Fibroblast of lung (primary cell): ENCODE measurements at places on chromosomes 16 and 17.

DNA sequence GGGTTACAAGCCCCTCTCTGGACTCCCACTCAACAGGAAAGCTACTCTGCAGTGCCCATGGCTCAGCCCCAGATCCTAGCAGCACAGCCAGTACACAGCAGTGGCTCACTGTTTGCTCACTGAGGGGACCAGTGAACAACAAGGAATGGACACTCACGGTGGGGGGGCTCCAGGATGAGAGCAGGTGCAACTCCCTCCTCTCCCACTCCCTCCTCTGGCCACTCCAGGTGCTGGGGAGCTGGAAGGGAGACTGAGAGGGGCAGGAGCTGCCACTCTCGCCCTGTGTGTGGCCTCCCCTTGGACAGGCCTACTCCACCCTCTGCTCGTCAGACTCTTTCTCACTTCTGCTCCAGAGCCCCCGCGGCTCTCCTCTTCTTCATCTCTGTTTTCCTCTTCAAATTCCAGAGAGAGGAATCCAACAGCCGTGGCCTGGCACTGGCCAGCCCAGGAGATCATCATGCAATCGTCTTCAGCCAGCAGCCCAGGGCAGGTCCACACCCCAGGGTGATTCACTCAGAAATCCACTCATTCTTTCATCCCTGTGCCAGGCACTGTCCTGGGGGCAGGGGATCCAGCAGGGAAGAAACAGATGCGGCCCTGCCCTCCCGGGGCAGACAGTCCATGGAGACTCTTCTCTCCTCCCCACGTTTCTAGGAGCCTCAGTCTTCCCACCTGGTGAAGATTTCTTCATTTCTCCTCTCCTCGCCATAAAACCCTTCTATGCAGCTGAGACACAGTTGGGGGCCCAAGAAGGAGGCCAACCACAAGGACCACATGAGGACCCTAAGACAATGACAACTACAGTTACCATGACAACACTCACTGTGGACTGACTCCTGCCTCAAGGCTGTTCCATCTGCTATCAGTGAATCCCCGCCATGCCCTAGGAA, 30.7 kb downstream of the CFAP20 start:
- no peak for DNase-seq

DNA sequence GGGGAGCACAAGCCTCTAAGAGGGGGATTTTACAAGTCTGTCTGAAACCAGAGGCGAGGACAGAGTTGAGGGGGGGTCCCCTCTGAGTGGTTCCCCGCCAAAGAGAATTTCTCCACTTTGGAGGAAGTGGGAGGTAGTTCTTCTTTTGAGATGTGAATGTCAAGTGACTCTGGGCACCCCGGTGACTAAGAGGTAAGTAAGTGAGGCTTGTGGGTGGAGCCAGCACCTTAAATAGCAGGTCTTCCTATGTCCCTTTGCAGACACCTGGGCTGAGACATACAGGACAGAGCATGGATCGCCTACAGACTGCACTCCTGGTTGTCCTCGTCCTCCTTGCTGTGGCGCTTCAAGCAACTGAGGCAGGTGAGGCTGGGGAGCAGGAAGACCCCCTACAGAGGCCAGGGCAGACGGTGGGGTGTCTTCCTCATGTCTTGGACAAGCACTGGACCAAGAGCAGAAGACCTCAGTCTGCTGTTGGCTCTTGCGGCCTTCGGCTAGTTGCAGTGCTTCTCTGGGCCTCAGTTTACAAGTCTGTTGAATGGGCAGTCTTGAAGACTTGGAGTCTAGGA, at the start of gene CCL22:
Gene CCL22 (plus strand): TSS at position 257 of the 569 bp plus-strand sequence. CDS start 34 bp downstream, at position 291.
- no peak for DNase-seq

GRCh38 chr16:67726106-67727034, 7.3 kb upstream of the GFOD2 start:
- no peak for DNase-seq

- no peak for DNase-seq
Observed at GRCh38 chr17:82751171-82751570, 694 bp upstream of the TBCD start.

GRCh38 chr16:70601576-70602575, 44.5 kb upstream of the IL34 start:
- DNase-seq = peak; percentile 28

GRCh38 chr17:81265576-81265975, 26.5 kb downstream of the NDUFAF8 start:
- no peak for DNase-seq

GRCh38 chr16:73956587-73957494, 339.8 kb upstream of the PSMD7 start:
- peak; percentile 29 for DNase-seq

- no peak for DNase-seq
Observed at GRCh38 chr16:81151648-81152310, 55.6 kb upstream of the GCSH start.

GRCh38 chr16:28534542-28535373, 4.0 kb downstream of the NUPR1 start:
- no peak for DNase-seq

DNA sequence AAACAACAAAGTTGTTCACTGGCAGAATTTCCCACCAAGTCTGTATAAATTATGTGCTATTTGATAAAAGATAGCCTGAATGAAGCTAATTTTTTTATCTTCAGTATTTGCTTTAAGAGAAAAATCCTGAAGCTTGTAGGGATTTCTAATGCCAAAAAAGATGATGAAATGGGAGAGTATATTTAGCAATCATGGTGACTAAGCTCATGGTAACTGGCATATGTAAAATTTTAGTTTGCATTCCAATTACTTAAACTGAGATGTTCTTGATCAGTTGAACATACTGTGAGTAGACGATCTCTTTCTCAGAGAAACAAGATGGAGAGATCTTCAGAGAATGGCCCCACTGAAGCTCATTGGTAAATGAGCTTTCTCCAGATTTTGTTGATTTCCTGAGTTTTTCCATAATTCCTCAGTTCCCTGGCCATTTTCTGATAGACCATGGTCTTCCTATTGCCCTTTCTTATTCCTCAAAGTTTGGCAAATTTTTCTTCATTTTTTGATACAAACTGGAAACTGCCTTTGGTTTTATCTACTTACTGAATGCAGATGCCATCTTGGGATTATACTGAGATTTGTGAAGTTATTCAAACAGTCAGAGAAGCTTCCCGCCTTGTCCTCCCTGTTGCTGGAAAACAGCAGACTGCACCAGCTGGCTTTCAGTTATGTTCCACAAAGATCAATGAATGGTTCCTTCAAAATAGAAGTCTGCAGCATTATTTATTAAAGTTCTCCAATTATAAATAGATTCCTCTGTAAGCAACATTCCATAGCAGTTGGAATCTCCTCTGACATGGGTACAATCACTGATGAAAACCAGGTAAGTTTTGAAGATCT, 68.3 kb upstream of the ALOX12 start:
- peak; percentile 35 for DNase-seq

GRCh38 chr17:34758316-34758715, 178.9 kb downstream of the TMEM132E start:
- DNase-seq = no peak

- DNase-seq = no peak
Observed at GRCh38 chr17:34736611-34737010, 157.2 kb downstream of the TMEM132E start.
